ENCODE measurements at places on chromosomes 11 and 22.

- DNase-seq, result no peak
Observed at GRCh38 chr11:77442394-77443053, 31.4 kb downstream of the PAK1 start.

DNA sequence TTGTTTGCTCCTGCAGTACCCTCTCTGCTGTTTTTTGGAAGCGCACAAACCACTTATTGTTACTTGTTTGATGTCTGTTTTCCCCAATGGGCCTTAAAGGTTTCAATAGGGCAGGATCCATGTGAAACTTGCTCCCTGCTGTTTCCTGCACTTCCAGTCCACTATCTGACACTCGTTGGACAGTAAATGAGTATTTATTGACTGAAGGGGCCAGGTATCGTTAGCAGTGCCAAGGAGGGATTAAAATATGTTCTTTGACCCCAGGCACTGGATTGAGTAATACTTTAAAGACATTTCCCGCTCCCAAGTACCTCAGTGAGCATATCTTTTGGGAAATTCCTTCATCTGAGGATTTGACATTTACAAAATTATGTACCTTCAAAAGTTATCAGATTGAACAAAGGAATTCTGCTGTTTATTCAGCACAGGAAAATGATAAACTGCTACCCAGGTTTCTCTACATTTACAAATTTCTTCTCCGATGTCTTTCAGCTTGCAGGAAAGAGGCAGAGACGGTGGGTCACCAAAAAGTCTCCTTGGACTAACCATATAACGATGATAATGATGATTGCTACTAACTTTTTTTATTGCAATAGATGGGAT, 23.3 kb upstream of the OR9Q2 start:
- no peak for DNase-seq

- DNase-seq, result no peak
Observed at GRCh38 chr11:9596926-9597464, 23.5 kb downstream of the WEE1 start.

DNA sequence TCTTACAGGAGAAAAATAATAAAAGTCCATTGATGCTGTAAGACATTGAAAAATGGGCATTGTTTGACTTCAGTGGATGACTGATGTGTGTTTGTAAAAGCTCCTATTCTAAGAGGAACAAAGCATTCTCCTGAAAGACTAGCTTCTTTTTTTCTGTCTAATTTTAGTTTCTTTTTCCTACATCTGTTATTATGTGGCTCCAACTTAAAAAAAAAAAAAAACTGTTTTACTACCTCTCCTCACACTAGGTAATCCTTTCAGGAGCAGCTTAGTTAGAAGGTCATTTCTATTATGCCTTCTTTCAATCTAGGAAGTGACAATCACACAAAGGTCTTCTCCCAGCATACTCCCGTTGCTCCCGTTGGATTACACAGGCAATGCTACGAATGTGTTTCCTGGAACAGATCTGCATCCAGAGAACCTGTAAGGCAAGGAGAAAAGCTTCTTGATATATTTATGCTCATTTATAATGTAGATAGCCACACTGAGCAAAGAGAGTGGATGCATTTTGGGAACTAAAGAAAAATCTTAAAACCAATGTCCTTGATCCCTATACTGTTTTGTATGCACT, 595.1 kb upstream of the CCDC179 start:
- no peak for DNase-seq

DNA sequence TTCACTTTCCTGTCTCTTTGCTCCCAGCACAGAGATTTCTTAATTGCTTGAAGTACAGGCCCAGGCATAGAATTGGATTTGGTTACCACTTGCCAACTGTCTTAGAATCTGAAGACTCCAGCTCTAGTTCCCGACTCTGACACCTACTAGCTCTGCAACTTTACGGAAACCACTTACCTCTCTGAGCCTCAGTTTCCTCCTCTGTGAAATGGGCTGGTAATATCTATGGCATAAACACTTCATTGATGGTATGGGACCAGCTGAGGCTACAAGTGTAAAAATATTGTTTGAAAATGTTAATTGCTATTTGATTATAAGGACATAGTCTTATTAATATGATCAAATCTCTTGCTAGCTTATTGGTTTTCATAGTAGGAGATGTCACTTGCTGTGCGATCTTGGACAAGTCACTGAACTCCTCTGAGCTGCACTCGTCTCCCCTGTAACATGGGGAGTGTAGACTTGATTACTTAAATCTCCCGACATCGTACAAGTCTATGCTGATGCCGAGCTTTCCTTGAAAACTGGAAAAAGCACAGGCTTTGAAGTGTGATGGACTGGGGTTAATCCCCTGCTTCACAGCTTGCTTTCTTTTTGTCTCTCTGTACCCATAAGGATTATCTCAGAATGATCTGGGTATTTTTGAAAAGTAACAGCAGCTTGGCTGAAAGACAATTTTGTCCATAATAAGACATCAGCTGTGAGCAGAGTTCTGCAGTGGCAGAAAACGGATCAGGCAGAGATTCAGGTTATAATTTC, 11.8 kb upstream of the E2F8 start:
- DNase-seq, result no peak

GRCh38 chr22:36356708-36357624, 30.8 kb downstream of the MYH9 start:
- DNase-seq, result peak; percentile 71

Measured in CD4-positive, alpha-beta T cell treated with Interleukin-12 subunit alpha and Interleukin-12 subunit beta, for 1 hour (primary cell).